RCC 7860 (cell line): ENCODE measurements at places on chromosomes 4 and X.

DNA sequence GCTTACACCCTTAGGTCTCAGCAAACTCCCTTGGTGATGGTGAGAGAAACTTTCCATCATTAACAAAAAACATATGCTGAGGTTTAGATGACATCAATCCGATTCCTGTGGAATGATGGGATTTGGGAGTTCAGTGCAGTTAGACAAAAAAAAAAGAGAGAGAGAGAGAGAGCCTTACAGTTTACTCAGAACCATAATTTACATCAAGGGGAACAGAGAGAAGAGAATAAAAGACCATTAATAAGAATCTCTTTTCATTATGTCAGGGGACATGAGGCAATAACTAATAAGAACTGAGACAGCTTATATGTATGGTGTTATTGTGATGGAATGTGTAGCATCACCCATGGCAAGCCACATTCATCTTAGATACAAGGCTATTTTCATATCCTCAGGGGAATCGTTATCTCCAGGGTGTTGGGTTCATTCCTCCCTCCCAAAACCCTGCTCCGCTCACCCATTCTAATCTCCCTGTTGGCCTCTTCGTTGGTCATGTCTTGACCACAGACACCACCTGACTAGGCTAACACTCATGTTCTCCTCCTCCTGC, 175.7 kb upstream of the MXRA5 start:
- no peak for DNase-seq

DNA sequence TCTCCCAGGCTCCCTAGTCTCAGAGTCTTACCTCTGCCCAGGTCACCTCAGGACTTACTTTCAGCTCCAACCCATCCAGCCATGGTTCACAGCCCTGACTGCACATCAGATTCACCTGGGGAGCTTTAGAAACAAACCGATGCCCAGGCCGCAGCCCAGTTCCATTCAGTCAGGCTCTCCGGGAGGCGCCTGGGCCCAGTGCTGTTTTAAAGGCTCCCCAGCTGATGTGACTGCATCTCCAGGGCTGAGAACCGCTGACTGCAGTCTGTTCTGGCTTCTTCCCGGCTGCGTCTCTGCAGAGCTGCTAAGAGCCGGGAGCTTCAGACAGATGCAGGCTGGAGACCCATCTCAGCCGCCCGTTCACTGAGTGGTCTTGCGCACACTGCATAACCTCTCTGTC, 44.4 kb upstream of the LGI2 start:
- no peak for DNase-seq

- DNase-seq: no peak
Observed at GRCh38 chr4:8504279-8505007, 63.9 kb downstream of the TRMT44 start.

- no peak for DNase-seq
Observed at GRCh38 chr4:25330905-25331808, 18.6 kb downstream of the ZCCHC4 start.

DNA sequence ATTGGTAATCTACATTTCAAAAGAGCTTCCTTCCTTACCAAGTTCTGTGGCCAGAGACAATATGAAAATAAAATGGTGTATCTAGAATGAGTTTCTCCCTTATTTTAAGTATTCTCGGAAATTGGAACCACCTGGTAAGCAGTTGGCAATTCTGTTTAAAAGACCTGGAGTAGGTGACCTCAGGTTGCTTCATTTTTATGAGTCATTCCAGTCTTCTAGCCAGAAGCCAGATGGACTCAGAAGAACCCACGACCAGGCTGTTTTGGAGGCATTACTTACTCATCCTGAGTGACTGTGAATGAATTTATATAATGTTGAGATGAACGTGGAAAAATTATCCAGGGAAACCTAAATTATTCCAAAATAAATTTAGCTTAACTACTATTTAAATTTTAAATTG, 9.1 kb downstream of the BMPR1B start:
- DNase-seq: peak; percentile 49

DNA sequence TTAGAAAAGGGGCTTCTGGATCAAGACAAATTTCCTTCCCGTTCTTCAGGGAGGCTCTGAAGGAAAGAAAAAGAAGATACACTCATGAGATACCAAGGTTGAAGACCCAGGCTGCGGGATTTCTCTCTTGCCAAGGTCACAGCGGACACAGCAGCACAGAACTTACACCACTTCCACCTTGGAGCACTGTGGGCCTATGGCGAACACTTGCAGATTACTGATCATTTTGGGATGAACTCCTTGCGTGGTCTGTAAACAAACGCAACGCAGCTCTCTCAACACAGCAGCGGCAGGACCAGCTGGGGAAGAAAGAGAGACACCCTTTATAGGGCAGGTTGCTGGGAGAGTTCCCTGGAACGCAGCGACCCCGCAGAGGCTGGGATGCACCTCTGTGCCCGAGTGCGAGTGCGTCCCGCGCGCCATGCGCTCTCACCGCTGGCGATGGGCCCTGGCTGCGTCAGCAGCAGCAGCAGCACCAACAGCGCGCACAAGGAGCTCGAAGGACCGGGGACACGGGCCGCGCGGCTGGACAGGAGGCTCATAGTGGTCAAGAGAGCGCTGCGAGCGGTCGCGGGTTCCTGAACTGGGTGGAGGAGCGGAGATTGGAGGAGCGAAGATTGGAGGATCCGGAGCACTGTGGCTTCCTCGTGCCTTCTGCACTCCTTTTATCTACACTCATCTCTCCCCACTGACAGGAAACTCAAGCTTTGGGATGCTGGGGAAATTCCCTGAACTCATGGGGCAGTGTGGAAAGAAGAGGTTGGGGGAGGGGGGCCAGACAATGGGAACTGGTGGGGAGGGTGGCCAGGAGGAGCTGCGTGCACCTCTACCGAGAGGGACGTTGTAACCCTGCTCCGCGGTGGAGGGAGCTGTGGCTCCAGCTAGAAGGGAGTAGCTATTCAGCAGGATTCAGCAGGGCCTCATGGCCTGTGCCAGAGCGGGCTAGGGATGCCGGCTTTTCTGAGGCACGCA, at the start of gene CXCL5:
CXCL5 (minus strand) TSS at position 638 of the 972 bp plus-strand sequence; CDS start at position 542, 96 bp downstream.
- DNase-seq: peak; percentile 57

DNA sequence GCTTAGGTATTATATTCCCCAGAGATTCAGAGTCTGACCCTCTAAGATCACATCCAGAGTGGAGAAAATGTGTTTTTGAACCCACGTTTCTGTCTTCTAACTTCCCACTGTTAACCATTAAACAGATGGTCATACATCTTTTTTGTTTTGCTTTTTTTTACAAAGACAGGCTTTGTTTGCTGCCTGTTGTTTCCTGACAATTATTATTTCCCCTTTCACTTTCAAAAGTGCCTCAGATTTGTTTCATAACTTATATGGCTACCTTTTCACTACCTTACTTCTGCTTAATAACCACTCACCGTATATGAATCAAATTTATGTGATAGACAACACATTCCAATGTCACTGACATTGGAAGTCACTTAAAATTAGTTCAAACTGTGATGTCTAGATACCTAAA, 142.2 kb downstream of the HS3ST1 start:
- no peak for DNase-seq

- no peak for DNase-seq
Observed at GRCh38 chr4:30460818-30461217, 259.4 kb upstream of the PCDH7 start.

DNA sequence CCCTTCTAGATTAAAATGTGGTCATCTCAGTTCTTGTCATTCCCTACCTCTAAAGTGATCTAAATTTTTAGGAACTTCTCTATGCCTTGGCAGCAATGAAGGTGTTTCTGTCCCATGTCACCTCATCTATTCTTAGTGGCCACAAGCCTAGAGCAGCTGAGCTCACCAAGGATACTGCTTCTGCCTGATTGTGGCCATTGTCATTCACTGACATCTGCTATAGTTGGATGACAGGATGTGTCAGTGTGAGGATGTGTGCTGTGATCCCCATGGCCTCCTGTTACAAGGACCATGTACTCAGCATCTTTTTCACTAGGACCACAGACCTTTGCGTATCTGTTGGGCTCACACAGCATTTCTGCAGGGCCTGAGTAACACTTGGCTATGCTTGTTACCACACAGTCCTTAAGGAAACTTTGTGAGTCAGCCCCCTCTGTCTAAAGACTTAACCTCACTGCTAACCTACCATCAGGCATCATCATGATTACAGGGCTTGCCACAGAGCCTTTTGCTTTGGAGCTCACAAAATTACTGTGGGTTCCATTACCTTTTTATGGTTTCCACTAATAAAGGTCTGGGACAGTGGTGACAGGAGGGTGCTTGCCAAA, 421.0 kb downstream of the ADAM29 start:
- DNase-seq: no peak

GRCh38 chr4:2321279-2322196, 59.6 kb upstream of the MXD4 start:
- DNase-seq: no peak
